ENCODE measurements at places on chromosomes 1 and 21. TPM values are rescaled to one million over a fixed set of nuclear protein-coding genes. Genes with fewer than 3 reads are reported as not detected.

Gene CALML6
- polyA plus RNA-seq = not detected

Gene HSF2BP
- polyA plus RNA-seq = 0.78 TPM

Gene RPF1
- polyA plus RNA-seq = 32.2 TPM

Gene TNNT2
- polyA plus RNA-seq = 86.7 TPM

Gene CENPL
- 6.9 TPM for polyA plus RNA-seq

Gene VWA1
- 0.67 TPM for polyA plus RNA-seq

Gene GJA5
- 3.0 TPM for polyA plus RNA-seq

Gene EFNA3
- 7.0 TPM for polyA plus RNA-seq

Gene TMOD4
- 1.9 TPM for polyA plus RNA-seq

Gene ADCY10
- 0.15 TPM for polyA plus RNA-seq

Gene HTR6
- polyA plus RNA-seq = not detected

Gene SLC37A1
- 30.0 TPM for polyA plus RNA-seq

- no peak overlapping the region for H3K27ac ChIP-seq
- H3K4me3 ChIP-seq = no peak overlapping the region
- H3K36me3 ChIP-seq = no peaks in the 10 kb centered on the region
- DNase-seq = peak; percentile 68
- no peaks in the 10 kb centered on the region for H3K27me3 ChIP-seq
- H3K4me1 ChIP-seq = peaks cover 47% of the 10 kb centered on the region
Measured at GRCh38 chr1:171286032-171286705, 27.8 kb upstream of the FMO4 start.

GRCh38 chr1:88150330-88150729, 533.7 kb upstream of the PKN2 start:
- DNase-seq = peak; percentile 15
- H3K4me1 ChIP-seq = no peaks in the 10 kb centered on the region
- H3K36me3 ChIP-seq = no peaks in the 10 kb centered on the region
- H3K27me3 ChIP-seq = peaks cover 2% of the 10 kb centered on the region
- no peak overlapping the region for H3K27ac ChIP-seq

DNA sequence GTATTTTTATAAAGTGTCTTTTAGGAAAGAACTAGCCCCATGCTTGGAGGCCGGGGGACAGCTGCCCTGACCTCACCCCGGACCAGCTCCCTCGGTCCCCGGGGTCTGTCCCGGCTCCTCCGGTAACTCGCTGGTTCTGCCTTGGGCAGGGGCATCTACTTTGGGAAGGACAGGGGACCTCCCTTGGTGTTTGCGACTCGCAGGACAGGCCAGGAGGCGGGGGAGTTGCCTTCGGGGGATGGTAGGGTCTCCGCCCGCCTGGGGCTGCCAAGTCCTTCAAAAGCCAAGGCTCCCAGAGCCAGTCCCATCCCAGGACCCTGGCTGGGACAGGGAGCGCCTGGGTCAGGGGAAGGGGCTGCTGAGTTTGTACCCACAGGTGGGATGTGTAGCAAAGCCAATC, 157.9 kb downstream of the PEX14 start:
- H3K4me3 ChIP-seq = no peak overlapping the region
- peak overlapping the region; percentile 57 for H3K27ac ChIP-seq
- H3K36me3 ChIP-seq = peaks cover 81% of the 10 kb centered on the region
- no peaks in the 10 kb centered on the region for H3K27me3 ChIP-seq
- peaks cover 9% of the 10 kb centered on the region for H3K4me1 ChIP-seq
- no peak for DNase-seq

- H3K27me3 ChIP-seq = no peaks in the 10 kb centered on the region
- H3K27ac ChIP-seq = peak overlapping the region; percentile 94
- H3K4me3 ChIP-seq = peak overlapping the region; percentile 73
- H3K36me3 ChIP-seq = peaks cover 2% of the 10 kb centered on the region
- no peak for DNase-seq
- H3K4me1 ChIP-seq = no peaks in the 10 kb centered on the region
Measured at GRCh38 chr1:75725266-75725665, 757 bp downstream of the ACADM start.

DNA sequence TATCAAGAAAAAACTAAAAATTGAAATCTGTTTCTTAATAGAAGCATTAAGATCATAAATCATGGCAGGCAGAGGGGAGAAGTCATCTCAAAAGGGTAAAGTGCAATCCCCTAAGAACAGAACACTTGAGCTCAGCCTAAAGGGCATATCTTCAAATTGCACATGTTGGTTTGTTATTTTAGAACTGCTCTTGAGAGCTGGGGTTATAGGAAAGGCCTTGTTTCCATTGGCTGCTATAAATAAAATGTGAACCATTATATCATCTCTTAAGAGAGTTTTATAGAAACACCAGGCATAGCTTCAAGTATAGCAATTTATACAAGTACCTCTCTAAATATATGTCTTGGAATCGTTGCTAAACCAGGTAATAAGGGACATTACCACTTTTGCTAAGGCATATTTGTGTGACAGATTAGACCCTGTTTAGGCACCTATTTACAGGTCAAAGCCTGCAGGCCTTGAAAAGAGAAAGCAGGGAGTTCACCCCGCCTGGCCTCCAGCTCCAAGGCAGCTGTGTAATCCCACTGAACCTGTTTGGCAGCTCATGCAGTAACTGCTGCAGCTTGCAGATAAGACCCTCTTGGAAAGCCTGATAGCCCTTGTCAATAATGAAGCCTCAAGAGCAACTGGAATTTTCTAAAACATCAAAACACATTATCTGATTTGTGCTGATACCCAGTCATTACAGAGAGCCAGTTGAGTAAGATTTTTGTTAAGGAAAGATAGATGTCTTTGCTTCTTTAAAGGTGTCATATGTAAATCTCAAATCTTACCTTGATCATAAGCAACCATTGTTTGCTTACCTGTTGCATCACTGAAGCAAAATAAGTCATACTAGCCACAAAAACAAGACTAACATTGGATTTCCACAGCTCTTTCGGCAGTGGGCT, 24.2 kb upstream of the SYDE2 start:
- DNase-seq = peak; percentile 92
- H3K27me3 ChIP-seq = no peaks in the 10 kb centered on the region
- no peaks in the 10 kb centered on the region for H3K4me1 ChIP-seq

DNA sequence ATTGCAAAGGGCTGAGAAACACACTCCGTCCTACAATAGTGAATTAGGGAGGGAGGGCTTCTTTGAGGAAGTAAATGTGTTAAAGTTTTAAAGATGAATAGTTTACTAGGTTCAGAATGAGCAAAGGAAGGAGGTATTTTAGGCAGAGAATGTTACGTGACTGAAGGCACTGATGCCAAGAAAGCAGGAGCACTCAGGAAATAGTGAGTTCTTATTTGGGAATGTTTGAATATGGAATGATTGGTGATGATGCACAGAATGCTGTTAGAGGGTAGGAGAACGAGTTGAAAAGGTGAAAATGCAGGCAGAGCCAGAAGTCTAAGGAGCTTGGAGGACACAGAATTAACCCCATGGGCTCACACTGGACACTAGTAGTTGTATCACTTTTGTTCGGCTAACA, 108.0 kb downstream of the NRIP1 start:
- H3K4me1 ChIP-seq = no peaks in the 10 kb centered on the region
- H3K27me3 ChIP-seq = no peaks in the 10 kb centered on the region
- no peaks in the 10 kb centered on the region for H3K36me3 ChIP-seq

DNA sequence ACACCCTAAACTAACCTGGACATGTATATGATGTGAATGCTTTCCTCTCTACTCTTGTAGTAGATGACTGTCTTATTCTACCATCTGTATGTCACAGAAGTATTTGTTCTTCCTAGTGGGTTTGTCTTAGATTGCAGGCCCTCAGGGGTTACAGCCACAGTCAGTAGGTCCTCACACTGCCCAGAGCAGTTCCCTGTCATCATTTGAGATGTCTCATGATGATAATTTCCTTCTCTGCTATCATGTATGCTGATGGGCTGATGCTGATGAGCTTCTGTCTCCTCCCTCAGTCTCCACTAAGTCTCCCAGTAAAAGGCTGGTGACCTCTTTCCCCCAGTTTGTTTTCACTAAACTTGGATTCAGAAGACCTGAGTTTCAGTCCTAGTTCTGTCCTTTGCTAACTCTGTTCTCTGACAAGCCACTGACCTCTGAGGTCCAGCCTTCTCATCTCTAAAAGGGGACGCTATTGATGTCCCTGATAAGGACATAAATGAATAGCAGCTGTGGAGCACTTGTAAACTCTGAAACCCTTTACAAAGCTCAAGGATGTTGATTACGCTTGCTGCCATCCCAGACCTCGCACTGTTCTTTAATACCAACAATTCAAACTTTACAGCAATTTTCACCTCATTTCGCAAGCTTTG, 3.1 kb upstream of the ETV3 start:
- no peak overlapping the region for H3K4me3 ChIP-seq
- no peak overlapping the region for H3K27ac ChIP-seq
- H3K4me1 ChIP-seq = peaks cover 3% of the 10 kb centered on the region

GRCh38 chr1:231216498-231216897, 24.5 kb upstream of the GNPAT start:
- H3K27ac ChIP-seq = no peak overlapping the region
- H3K4me3 ChIP-seq = no peak overlapping the region
- H3K27me3 ChIP-seq = no peaks in the 10 kb centered on the region

GRCh38 chr1:204426035-204426436, 14.4 kb upstream of the PPP1R15B start:
- H3K27ac ChIP-seq = no peak overlapping the region
- H3K36me3 ChIP-seq = peaks cover 17% of the 10 kb centered on the region
- no peak overlapping the region for H3K4me3 ChIP-seq
- H3K4me1 ChIP-seq = peaks cover 3% of the 10 kb centered on the region
- H3K27me3 ChIP-seq = no peaks in the 10 kb centered on the region

GRCh38 chr1:113276507-113276906, 113.8 kb upstream of the MAGI3 start:
- no peaks in the 10 kb centered on the region for H3K27me3 ChIP-seq
- no peak overlapping the region for H3K4me3 ChIP-seq
- peaks cover 19% of the 10 kb centered on the region for H3K4me1 ChIP-seq
- no peak for DNase-seq
- no peaks in the 10 kb centered on the region for H3K36me3 ChIP-seq

DNA sequence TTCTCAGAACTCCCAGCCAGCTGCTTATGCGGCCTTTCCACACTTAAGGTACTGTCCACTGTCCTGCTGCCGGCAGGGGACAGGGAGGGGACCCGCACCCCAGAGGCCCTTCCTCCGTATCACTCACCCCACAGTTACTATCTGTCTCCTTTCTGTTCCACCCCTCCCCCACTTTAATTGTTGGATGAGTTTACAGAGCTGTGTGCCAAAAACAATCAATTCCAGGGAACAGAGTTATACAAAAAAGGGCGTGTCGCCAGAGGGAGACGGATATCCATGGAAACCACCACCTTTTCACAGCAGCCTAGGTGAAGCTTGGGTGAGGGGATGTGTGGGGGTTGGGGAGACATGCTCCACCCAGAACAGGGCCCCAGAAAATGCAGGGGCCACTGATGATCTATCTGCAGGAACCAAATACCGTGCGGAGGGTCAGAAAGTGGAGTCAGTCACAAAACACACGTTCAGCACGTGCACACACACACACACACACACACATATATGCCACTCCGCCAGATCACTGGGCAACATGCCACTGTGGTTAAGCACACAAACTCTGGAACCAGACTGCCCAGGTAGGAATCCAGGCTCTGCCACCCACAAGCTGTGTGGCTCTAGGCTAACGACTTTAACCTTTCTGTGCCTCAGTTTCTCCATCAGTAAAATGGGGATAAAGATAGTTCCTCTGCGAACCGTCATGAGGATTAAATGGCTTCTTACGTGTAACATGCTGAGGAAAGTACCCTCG, 30.5 kb downstream of the CASZ1 start:
- H3K4me1 ChIP-seq = peaks cover 6% of the 10 kb centered on the region
- H3K36me3 ChIP-seq = no peaks in the 10 kb centered on the region
- H3K27ac ChIP-seq = peak overlapping the region; percentile 63
- DNase-seq = peak; percentile 83
- no peak overlapping the region for H3K4me3 ChIP-seq

- no peaks in the 10 kb centered on the region for H3K4me1 ChIP-seq
- H3K27ac ChIP-seq = no peak overlapping the region
- DNase-seq = no peak
- no peaks in the 10 kb centered on the region for H3K27me3 ChIP-seq
Measured at GRCh38 chr1:45037456-45037855, 25.4 kb downstream of the UROD start.

- H3K4me3 ChIP-seq = no peak overlapping the region
- no peaks in the 10 kb centered on the region for H3K36me3 ChIP-seq
- H3K27me3 ChIP-seq = no peaks in the 10 kb centered on the region
- no peaks in the 10 kb centered on the region for H3K4me1 ChIP-seq
Measured at GRCh38 chr1:183106746-183107145, 79.3 kb upstream of the LAMC2 start.

GRCh38 chr1:116537898-116538297, 32.9 kb downstream of the CD58 start:
- no peaks in the 10 kb centered on the region for H3K27me3 ChIP-seq
- H3K4me3 ChIP-seq = no peak overlapping the region
- H3K36me3 ChIP-seq = peaks cover 2% of the 10 kb centered on the region
- no peak overlapping the region for H3K27ac ChIP-seq
- peaks cover 2% of the 10 kb centered on the region for H3K4me1 ChIP-seq

DNA sequence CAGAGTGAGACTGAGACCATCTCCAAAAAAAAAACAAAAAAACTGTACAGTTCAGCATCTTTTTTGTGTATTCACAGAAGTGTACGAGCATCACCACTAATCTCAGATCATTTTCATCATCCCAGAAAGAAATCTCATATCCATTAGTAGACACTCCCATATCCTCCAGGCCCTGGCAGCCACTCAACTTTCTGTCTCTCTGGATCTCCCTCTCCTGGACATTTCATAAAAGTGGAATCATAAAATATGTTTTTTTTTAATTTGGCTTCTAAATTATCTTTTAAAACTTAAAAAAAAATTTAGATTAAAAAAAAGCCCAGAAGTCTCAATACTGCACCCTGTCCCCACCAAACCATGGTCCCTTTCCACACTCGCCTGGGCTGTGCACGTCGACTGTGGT, 22.1 kb downstream of the RIPPLY3 start:
- no peaks in the 10 kb centered on the region for H3K4me1 ChIP-seq
- no peak overlapping the region for H3K27ac ChIP-seq
- H3K36me3 ChIP-seq = no peaks in the 10 kb centered on the region
- H3K4me3 ChIP-seq = no peak overlapping the region
- no peak for DNase-seq

DNA sequence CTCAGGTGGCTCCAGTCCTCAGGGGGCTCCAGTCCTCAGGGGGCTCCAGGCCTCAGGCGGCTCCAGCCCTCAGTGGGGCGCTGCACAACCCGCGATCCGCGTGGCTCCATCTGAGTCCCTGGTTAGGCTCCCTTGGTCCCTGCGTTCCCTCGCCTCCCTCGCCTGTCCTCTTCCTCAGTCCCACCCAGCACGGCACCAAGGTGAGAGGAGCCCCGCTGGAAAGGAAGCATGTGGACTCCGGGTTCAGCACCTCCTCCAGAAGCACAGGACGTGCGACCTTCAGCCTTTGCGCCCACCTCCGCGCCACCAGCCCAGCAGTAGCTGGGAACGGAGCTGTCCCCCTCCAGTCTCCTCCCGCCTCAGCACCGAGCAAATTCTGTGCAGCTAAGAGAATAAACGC, 8.1 kb upstream of the OR2M5 start:
- H3K4me1 ChIP-seq = no peaks in the 10 kb centered on the region
- no peaks in the 10 kb centered on the region for H3K27me3 ChIP-seq
- no peak overlapping the region for H3K27ac ChIP-seq
- no peaks in the 10 kb centered on the region for H3K36me3 ChIP-seq
- no peak for DNase-seq

- H3K36me3 ChIP-seq = no peaks in the 10 kb centered on the region
- no peak overlapping the region for H3K27ac ChIP-seq
- H3K4me3 ChIP-seq = no peak overlapping the region
Measured at GRCh38 chr1:202279806-202280205, 61.9 kb downstream of the UBE2T start.
